Esophagus squamous epithelium (tissue), 5 donors: ENCODE measurements at places on chromosomes 13 and 19. TPM values are rescaled to one million over a fixed set of nuclear protein-coding genes. Genes with fewer than 3 reads are reported as not detected.

Gene FPR1
- total RNA-seq, result not detected

Gene SIGLEC11
- 0.38 TPM for total RNA-seq

Gene CGB5
- not detected for total RNA-seq

DNA sequence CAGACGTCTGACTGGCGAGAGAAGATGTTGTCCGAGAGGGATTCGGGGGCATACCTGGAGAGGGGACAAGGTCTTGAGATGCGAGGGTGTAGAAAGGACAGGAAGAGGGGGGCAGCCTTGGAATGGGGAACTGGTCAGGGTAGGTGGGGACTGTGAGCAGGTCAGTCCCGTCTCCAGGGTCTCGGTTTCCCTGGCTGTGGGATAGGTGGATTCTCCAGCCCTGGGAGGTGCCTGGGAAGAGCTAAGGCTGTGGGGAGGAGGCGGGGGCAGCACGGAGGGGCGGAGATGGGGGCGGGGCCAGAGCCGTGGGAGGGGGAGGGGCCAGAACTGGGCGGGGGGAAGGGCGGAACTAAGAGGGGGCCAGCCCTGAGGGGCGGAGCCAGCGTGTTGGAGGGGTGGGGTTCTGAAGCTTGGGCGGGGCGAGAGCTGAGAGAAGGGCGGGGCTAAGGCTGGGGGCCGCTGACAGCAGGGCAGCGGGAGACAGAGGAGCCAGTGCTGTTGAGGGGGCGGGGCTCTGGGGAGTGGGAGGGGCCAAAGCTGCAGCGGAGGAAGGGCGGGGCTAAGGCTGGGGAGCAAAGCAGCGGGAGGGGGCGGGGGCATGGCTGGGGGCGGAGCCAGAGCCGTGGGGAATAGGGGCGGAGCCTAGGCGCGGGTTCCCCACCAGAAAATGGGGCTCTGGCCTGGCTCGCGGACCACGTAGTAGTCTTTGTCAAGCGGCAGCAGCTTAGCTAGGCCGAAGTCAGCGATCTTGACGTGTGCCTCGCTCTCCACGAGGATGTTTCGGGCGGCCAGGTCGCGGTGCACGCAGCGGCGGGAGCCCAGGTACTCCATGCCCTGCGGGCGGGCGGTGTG, 9.5 kb upstream of the INSL3 start:
- H3K27me3 ChIP-seq, result no peaks in the 10 kb centered on the region
- H3K27ac ChIP-seq, result no peak overlapping the region
- DNase-seq, result no peak

DNA sequence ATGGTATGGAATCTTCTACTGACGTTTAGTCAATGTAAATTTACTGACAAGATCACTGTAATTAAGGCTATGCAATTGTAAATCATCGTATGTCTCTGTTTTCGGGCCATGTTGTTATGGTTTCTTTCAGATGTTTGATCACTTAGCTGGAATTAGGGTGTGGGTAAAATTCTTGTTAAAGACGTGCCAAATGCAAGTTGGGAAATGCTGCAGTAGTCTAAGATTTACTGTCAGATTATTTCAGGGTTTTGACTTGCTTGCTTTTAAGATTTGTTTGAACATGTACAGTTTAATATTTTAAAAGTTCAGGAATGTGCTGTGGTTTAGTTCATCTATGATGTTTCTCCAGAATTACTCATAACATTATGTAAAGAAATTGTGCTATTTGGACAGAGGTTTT, 10.8 kb downstream of the NDFIP2 start:
- no peak for DNase-seq
- no peaks in the 10 kb centered on the region for H3K27me3 ChIP-seq
- H3K4me1 ChIP-seq, result peaks cover 89% of the 10 kb centered on the region
- no peak overlapping the region for H3K4me3 ChIP-seq
